ENCODE measurements at places on chromosomes 16 and 17. TPM values are rescaled to one million over a fixed set of nuclear protein-coding genes. Genes with fewer than 3 reads are reported as not detected.

Gene CTF1
- total RNA-seq, result 1.7 TPM

Gene SPATA22
- 0.40 TPM for total RNA-seq

DNA sequence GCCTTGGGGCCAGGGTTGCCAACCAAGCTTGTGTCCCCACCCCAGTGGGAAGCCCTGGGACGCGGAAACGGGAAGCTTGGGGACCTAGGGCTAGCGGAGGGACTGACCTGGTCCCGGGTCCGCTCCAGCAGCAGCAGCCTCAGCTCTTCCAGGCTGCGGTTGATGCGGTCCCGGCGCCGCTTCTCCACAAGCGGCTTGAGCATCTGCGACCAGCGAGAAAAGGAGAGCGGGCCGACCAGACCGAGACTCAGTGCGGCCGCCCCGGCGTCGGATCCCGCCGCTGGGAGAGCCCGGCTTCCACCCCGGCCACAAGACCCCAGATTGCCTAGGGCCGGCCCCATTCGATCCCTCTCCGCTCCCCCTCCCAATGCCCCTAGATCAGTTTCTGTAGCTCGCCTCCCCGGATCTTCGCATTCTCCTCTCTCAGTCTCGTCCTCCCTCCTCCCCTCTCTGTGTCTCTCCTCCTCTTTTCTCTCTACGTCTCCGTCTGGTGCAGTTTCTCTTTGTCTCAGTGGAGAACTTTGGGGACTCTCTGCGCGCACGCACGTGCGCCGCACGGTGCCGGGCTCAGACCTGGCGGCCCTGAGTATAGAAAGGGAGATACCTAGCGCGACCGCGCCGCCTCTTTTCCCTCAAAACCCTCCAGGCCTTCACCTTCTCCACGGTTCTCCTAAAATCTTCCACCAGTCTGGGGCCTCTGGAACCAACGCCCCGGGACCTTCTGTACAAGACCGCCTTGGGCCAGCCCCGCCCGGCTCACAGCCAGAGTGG is 797 bp downstream of the HES7 start:
- DNase-seq, result peak; percentile 49

DNA sequence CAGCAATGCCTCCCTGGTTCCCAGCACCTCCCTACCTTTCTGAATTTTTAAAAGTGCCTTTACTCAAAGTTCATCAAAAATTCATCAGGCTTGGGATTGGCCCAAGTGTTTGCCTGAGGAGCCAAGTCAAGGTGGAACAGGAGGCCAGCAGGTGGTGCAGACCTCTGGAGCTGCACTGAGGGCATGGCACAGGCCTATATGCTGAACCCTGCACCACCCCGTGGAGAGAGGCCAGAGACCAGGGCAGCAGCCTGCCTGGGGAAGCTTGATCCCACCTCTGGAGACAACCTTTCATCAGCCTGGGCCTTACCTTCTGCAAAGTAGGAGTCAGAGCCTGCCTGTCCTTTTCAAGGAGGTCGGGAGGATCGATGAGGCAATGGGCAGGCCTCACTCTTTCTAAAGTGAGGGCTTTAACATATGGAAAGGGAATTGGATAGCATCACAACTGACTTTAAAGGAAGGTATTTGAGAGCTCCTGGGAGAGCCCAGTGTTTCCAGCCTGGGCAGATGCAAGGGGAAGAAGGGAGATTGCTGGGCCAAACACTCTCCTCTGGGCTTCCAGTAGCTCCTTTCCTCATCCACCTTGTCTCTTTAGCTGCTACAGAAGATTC is 31.8 kb upstream of the TMEM132E start:
- DNase-seq, result no peak
